CD4-positive, alpha-beta T cell treated with Interleukin-6 at 100 ng/mL for 8 hours (primary cell): ENCODE measurements at places on chromosomes 6 and 20.

DNA sequence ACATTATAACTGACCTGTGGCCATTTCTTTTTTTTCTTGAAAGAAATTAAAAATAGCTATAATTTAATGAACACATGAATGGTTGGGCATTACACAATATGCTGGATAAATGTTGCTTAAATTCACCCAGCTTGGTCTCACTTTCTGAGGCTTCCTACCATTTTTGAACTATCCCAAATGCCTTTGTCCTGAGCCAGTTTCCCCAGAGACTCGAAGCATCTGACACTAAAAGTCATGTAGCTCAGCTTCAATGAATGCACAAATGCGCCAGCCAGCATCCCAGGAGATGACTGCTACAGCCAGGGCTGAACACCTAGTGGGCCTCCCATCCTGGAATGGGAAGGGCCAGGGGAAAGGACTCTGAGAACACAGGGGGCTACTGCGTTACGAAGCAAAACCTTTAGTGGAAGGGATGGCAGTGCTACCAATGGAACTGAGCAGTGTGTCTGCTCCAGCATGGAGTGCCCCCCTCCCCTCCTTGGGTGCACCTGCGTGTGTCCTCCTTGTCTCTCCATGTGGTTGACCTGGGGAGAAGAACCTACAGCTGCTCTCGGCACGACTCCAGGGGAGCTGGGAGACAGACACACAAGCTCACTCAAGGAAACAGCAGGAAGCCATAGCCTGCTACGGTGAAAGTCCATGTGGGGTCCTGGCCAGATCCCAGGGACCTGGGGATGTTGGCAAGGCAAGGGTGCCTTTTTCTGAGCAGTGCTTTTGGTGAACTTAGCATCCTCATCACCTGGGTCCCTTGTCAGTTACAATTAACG is 60.9 kb downstream of the IRF4 start:
- DNase-seq: no peak

- DNase-seq: no peak
These were observed 24.7 kb upstream of the BLCAP start for GRCh38 chr20:37552415-37552814.

DNA sequence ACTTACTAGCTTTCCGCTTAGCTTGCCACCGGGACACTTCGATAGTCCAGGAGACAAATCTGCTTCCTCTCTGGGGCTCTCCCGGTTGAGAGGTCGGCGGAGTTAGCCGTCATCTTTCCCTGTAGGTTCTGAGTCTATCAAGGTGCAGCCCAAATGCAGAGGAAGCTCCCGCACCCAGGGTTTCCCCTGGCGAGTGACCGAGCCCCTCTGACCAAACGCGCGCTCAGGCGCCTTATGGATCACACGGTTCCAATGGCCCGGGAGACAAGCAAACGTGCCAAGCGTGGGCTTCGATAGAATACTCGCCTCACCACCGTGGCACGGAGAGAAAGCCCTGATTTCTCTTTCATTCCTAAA is 15.8 kb upstream of the FOXC1 start:
- DNase-seq: no peak

DNA sequence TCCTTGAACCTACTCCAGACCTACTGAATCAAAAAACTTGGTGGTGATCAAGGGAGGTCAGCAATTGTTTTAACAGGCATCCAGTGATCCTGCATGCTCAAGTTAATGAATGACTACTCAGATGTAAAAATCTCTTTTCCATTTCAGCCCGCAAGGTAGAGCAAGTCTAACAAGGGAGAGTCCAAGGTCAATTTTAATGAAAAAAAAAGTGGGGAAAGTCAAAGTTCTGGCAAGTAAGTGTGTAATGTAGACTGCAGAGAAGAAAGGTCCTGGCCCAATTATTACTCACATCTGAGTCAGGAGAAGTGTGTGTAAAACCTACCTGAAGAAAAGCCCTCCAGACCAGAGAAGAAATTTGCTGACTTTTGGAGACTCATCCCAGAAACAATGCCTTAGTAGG is 193.5 kb downstream of the UBE3D start:
- DNase-seq: no peak

- DNase-seq: no peak
These were observed 103.0 kb downstream of the OLIG3 start for GRCh38 chr6:137391061-137391814.

DNA sequence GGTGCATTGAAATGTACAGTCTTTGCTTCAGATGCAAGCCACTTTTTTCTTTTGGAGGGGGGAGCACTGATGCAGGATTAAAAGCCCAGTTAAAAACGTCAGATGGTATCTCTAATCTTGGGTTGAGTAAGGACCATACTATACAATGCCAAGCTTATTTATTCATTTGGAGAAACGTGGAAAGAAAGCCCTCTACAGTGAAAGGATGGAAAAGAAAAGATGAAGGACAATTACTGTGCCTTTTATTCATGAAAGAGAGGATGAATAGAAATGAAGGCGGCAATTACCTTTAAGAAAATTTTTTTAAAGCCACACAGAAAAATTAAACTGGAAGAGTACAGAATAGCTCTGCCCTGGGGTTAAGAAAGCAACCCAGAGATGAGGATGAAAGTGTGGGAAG is 2.7 kb downstream of the B3GAT2 start:
- DNase-seq: no peak

GRCh38 chr6:107598091-107598490 is 108.2 kb downstream of the SOBP start:
- DNase-seq: no peak

DNA sequence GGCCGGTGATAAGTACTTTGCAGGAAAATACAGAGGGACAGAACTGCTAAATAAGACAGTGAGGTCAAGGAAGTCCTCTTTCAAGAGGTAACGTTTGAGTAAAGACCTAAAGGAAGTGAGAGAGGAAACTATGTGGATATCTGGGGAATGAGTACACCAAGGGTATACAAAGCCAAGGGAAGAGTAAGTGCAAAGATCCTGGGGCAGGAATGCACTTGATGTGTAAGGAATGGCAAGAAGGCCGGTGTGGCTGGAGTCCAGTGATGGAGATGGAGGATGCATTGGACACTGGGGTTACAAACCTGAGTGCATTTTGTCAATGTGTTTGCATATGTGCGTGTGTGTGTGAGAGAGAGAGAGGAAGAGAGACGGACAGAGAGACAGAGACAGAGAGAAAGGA is 32.1 kb upstream of the TGM2 start:
- no peak for DNase-seq

GRCh38 chr6:33661106-33661838 is 40.1 kb downstream of the ITPR3 start:
- no peak for DNase-seq

- no peak for DNase-seq
These were observed 650 bp upstream of the CASP8AP2 start for GRCh38 chr6:89828988-89829471.
